ENCODE measurements at places on chromosomes 3 and 15.

- DNase-seq, result no peak
Observed at GRCh38 chr3:100605358-100605757, 4.0 kb upstream of the ADGRG7 start.

DNA sequence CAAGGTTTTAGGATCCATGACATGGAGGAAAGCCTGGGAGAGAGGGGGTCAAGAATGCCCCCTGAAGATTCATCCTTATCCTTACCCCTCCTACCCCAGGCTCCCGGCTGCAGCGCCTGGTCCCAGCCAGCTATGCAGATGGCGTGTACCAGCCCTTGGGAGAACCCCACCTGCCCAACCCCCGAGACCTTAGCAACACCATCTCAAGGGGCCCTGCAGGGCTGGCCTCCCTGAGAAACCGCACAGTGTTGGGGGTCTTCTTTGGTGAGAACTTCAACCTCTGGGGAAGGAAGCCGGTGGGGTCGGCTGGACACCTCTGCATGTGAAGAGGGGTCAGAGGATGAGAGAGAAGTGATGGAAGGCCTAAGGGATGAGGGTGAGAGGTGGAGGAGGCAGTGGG is 4.3 kb downstream of the DUOX1 start:
- no peak for DNase-seq

DNA sequence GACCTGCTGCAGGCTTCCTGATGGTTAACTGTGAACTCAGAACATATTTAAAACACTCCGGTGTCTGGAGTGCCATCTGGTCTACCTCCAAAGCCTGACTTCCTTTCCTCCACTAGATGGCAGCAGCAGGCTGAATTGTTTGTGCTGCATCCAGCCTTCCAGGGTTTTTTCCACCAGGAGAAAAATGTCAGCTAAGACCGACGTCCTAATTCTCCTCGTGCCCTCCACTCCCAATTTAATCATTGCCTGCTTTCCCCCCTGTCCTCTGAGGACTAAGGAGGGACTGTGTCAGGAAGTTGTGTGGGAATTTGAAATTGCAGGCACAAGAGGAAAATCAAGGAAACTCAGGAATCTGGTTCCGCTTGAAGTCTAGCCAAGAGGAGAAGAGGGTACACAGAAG is 165.2 kb upstream of the UMPS start:
- DNase-seq, result no peak

- no peak for DNase-seq
Observed at GRCh38 chr3:30913176-30913575, 18.7 kb upstream of the GADL1 start.

GRCh38 chr3:120435621-120436020 is 15.2 kb downstream of the FSTL1 start:
- no peak for DNase-seq

DNA sequence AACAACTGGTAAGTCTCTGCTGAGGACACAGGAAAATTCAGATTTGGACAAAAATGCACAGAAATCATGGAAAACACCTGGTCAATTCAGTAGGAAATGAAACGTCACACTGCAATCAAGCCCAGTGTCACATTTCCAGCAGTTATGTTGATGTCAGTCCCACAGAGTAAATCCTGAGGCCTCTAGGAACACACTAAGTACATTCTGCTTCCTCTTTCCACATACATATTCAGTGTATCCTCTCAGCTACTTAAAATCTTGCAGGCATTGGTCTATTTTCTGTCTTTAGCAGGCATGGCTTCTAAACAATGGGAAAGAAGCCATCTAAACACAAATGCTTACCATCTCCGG is 207.8 kb downstream of the PLCL2 start:
- DNase-seq, result no peak

DNA sequence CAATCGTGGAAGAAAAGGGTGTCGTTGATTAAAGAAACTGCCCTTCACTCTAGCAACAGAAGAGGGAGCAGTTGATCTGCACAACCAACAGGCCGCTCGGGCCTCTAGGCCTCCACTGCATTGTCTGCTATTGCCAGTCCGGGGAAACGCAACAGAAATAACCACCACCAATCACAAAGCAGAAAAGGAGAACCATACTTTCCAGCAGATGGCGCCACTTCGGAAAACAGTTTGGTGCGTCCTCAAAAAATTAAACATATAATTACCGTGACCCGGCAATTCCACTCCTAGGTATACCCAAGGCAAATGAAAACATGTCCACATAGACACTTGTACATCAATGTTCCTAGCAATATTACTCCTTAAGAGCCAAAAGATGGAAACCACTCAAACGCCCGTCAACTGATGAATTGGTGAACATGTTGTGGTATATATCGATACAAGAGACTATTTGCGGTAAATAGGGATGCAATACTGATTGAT is 154.1 kb downstream of the TJP1 start:
- no peak for DNase-seq

GRCh38 chr3:38649500-38650247 is at the start of gene SCN5A:
Gene SCN5A, minus strand, starts transcription at chr3:38649687. Its CDS starts 16,380 bp downstream, at chr3:38633307.
- no peak for DNase-seq

- DNase-seq, result no peak
Observed at GRCh38 chr3:129173725-129174124, 10.0 kb downstream of the CNBP start.

- DNase-seq, result no peak
Observed at GRCh38 chr15:101188637-101189408, 63.0 kb downstream of the CHSY1 start.

- DNase-seq, result no peak
Observed at GRCh38 chr15:60649845-60650548, 171.1 kb upstream of the ICE2 start.

DNA sequence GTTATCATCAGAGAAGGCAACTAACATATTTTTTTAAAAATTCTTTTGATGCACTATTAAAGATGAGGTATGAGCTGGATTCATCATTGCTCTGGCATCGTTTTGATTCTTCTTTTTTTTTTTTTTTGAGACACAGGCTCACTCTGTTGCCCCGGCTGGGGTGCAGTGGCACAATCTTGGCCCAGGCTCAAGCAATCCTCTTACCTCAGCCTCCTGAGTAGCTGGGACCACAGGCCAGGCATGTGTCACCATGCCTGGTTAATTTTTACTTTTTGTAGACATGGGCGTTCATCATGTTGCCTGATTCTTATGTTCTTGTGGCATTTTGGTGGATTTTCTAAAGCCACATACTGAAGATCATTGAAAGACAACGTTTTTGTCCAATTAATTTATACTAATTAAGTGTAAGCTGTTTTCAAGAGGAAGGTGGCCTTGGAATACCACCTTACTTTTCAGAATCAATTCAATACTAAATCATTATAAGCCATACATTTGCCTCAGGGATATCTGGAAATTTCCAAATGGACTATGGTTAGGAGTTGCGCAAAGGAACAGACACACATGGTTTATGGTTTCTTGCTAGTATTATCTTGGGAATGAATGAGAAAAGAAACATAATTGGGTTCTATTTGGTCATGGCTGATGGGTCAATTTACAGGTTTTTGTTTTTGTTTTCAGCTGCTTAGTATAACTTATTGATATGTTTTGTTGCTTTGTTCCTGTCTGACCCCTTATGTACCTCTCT is 22.8 kb downstream of the SLC28A2 start:
- DNase-seq, result no peak

DNA sequence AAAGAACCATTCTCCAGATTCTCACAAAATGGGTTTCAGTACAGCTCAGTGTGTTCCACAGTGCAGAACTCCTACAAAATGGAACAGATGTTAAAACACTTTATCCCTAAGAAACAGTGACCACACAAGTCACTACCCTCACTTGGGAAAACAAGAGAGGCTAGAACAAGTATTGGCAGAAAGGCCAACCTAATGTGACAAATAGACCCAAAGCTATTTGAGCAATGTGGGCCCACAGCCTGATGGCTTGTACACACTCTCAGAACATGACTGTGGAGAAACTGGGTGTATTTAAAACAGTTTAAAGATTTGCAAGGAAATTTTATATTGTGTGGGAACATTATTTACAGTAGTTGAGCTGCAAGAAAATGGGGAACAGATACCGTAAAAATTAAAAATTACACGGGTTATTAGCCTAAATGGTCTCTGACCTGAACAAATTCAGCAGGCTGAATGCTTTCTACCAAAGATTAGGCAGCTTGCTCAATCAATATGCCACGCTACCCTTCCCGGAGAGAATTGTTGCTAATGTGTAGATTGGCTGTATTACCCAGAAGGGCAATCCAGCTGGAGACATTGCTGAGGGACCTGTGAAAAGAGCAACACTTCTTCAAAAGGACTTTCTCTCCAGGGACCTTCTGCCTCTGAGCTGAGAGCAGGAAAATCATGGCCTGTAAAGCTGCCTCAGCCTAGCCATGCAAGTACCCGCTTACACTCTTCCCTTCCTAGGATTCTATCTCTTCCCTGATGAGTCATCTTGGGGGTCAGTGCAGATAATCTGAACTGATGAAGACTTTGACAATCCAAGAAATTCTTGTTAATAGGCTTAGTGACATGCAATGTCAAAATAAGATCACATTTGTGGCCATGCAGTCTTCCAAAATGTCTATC is 97.1 kb downstream of the STRIT1 start:
- no peak for DNase-seq
